ENCODE measurements at places on chromosomes 12 and 14.

- DNase-seq: no peak
These were observed 53.8 kb downstream of the PHETA1 start for GRCh38 chr12:111314953-111315539.

GRCh38 chr14:66152302-66152701 lies 333.9 kb upstream of the CCDC196 start:
- no peak for DNase-seq

DNA sequence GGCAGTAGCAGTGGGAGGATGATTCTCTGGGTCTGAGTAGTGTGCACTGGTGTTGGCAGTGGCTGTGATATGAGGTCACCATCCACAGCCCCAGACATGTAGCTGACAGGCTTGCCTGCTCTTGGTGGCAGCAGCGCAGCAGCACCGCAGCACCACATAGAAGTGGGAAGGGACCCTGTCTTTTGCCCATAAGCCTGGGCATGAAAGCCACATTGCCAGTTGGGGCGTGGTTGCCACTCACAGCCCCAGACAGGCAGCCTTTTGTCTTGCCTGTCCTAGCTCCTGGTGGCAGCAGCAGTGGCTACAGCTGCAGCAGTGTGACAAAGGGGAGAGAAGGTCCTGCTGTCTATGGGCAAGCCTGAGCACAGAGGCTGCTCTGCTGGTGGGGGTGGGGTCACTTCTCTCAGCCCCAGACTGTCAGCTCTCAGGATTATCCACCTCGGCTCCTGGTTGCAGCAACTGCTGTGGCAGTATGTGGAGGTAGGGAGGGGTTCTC lies 71.5 kb downstream of the BRMS1L start:
- DNase-seq: no peak

DNA sequence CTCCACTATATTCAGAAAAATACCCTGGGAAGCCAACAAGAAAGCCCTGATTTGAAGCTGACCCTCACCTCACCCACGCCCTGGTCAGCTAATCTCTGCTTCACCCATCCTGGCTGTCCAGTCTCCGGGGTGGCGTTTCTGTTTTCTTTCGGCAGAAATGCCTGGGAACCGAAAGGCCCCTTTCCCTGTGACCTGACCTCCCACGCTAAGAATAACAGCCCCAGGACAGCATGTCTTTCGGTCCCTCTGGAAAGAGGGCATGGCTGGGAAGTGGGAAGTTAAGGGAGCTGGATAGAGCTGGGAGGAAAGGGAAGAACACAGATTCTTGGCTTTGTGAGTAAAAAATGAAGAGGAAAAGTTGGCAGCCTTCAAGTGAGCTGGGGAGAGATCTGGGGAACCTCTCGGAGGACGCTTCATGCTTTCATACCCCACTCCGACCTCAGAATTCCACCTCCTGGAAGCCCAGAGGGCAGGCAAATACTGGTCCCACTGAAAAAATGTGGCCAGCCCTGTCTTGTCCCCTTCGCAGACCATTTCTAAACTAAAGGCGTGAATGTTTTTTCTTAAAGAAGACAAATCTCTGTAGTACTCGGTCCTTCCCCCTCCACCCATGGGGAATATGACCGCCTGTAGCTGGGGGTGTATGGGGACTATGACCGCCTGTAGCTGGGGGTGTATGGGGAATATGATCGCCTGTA lies 163.0 kb upstream of the FKBP4 start:
- no peak for DNase-seq

DNA sequence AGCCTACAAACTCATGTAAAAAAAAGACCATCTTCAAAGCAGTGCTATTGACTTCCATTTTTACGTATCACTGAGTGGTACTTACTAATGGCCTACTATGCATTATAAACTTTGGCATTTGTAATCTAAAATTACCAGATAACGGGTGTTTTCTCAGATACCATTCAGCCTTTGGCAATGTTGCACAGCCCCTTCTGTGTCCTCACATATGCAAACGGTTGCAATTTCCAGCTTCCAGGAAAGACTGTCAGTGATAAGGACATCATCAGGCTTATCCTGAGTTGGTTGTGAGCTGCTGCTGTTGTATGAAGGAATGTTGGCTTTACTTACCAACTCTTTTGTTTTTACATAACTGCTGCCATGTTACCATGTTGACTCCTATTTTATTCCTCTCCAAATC lies 1.6 kb upstream of the SLC6A13 start:
- no peak for DNase-seq

DNA sequence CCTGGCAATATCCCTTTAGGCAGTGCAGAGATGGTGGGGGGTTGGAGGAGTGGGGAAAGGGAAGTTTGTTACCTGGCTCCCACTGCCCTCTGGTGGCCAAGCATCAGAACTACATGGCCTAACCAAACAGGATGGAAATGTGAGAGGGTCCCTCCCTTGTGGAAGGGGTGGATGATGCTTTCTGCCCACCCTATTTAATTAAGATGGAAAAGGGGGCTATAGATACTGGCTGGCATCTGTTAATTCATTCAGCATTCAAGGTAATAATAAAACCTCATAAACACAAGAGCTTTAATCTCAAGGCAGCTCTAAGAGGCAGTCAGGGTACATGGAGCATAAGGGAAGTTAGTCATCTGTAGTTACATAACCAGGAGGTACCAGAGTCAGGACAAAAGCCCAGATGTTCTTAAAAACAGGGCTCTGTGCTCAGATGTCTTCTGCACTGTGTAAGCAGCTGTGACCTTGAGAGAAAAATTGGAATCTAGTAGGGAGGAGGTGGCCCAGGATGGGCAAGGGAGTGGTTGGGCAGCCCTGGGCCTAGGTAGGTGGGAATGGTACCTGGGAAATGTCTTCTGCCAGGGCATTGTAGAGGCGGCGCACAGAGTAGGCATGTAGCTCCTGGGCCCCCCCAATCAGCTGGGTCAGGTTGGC lies 4.6 kb downstream of the AP1G2 start:
- DNase-seq: peak; percentile 42

GRCh38 chr14:45678163-45678562 lies 425.2 kb upstream of the MIS18BP1 start:
- DNase-seq: no peak

DNA sequence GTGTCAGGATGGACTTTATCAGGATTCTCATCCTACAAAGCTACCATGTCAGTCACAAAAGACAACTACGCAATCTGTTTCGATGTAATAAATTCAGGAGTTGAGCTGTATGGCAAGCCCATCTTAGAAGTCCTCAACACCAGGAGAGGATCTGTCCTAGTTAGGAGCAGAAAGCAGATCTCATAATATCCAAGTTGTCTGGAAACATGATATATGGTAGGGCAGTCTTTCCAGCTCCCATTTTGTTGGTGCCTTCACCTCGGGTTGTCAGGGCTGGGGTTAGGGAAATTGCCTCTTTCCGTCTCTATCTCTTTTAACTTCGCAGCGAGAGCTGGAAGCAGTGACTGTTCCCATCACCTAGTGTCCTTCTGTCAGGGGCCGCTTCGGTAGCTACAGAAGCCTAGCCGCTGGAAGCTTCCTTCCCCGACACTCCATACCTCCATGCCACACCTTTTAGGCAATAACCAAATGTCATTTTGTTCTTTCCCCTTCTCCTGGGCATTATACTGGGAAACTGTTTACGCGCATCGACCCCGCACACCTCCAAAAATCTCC lies 1.4 kb downstream of the NIN start:
- no peak for DNase-seq

DNA sequence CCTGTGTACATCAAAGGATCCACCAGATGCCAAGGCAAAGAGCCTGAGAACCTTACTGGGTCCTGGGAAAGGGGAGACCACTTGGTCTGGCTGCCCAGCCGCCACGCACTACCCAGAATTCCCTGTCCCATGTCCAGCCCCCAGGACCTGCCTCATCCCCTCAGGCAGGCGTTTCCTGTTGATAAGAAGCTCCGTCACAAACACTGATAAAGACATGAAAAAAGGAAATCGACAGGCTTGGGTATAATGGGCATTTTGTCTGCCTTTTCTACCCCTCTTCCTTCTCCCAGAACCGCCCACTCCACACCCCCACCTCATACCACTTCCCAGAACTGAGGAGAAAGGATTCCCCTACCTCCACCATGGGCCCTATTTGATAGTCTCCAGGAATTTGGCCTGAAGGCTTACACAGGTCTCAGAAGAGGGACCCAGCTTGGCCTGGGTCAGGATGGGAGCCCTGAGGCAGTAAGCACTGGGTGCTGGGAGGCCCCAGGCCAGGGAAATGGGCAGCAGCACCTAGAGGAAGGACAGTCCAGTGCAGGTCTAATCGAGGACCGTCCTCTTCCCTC lies 18.8 kb downstream of the ACVRL1 start:
- DNase-seq: no peak

GRCh38 chr14:23259426-23259825 lies 21.7 kb downstream of the RNF212B start:
- no peak for DNase-seq
